ENCODE measurements at places on chromosomes 5 and 9. TPM values are rescaled to one million over a fixed set of nuclear protein-coding genes. Genes with fewer than 3 reads are reported as not detected.
A peak's percentile ranks its signal among the peaks of the same experiment; 100 is the strongest.

DNA sequence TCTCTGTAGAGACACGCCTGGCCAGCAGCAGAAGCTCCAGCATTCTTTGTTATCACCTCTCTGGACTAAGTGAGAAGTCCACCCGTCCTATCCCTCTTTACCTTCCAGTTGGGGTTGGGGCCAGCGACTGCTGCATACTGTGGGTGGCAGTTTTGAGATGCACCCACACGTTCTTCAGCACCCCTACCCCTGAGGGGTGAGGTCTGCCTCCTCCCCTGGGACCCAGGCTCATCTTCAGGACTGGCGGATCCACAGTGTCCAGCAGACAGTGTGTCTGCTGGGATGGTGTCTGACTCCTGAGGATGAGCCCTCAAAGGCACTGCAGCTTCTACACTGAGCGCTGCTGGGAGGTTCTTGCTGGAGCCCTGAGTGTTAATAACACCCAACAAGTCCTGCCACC is 78.8 kb downstream of the GADD45G start:
- DNase-seq, result no peak

GRCh38 chr9:97990259-97990658 is 7.1 kb downstream of the ANP32B start:
- DNase-seq, result no peak

DNA sequence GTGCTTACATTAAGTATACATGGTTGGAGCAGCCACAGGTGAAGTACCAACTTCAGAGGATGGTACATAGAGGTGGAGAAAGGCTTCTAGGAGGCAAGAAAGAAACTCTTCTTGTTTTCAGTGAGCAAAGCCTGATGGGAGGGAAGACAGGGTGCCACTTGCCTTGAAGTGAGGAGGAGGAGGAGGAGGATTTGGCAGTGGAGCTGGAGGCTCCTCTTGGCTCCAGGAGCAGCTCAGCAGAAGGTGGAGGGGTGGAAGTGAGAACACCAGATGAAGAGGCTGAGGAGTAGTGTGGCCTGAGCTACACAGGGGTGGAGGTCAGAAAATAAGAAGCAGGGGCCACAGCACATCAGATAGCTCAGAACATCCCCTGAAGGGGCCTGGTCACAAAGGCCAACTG is 91.1 kb upstream of the SHISAL2B start:
- no peak for DNase-seq

- DNase-seq, result no peak
Observed at GRCh38 chr5:107636555-107636954, 34.2 kb downstream of the EFNA5 start.

DNA sequence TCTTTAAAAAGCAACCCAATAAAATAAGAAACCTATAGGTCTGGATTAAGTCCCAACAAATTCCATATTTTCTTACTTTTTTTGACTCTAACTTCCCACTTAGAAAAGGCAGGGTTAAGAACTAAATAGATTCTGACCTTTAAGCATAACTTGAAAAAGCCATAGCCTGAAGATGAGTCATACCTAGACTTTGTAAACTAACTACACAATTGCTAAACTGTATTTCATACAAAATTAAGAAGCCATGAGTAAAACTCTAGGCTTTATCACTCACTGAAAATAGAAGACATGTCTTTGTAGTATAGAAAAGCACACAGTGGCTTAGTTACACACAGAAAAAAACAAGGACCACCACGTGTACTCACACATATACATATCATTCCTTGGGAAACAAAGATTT is 51.5 kb downstream of the MLLT3 start:
- no peak for DNase-seq

DNA sequence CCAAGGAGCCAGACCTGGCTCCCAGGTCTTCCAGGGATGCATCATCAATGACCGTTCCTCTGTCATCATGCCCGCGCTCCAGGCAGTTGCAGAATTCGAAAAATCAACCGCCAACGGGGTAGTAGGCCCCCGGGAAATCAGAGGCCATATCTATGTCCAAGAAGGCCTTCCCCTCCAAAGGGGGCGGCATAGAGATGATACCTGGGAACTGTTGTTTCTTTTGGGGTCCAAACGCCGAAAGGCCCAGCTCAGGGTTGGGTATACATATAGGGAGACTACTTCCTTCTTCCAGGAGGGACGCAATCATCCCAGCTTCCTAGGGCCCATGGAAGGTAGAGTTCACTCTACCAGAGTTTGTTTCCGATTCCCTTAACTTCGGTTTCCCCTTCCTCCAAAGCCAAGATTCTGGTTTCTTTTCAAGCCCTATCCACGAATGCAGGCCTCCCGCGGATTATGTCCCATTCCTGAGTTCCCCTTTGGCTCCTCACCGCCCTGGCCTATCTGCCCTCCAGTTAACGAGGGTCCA is 754 bp downstream of the DCAF12 start:
- DNase-seq, result no peak

DNA sequence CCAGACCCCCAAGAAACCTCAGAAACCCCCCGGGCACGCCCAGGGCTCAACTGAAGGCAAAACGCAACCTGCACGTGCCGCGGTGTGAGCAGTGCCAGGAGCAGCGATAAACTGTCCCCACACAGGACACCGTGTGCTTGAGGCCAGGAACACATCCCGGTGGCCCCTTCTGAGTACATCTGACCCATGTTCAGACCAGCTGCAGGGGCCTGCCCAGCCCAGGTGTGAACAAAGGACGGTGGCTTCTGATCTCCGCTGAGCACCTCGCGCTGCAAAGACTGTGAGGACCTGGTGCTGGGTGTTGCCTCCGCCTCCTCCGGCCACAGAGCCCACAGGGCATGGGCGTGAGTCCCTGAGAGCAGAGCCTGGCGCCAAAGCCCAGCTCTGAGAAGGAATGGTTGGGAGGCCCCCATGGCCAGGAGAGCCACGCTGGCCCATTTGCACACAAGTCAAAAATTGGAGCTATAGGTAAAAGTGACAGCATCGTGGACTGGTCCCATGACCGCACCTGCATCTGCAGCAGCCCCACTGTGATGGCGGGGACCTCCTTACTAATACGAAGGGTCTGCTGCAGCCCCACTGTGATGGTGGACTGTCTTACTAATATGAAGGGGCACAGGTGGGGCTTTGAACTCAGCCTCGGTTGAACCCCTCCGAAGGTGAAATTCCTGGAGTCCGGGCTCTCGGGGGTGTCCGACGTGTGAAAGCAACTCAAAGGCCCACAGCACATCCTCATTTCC is 31.5 kb downstream of the NDUFS6 start:
- no peak for DNase-seq

DNA sequence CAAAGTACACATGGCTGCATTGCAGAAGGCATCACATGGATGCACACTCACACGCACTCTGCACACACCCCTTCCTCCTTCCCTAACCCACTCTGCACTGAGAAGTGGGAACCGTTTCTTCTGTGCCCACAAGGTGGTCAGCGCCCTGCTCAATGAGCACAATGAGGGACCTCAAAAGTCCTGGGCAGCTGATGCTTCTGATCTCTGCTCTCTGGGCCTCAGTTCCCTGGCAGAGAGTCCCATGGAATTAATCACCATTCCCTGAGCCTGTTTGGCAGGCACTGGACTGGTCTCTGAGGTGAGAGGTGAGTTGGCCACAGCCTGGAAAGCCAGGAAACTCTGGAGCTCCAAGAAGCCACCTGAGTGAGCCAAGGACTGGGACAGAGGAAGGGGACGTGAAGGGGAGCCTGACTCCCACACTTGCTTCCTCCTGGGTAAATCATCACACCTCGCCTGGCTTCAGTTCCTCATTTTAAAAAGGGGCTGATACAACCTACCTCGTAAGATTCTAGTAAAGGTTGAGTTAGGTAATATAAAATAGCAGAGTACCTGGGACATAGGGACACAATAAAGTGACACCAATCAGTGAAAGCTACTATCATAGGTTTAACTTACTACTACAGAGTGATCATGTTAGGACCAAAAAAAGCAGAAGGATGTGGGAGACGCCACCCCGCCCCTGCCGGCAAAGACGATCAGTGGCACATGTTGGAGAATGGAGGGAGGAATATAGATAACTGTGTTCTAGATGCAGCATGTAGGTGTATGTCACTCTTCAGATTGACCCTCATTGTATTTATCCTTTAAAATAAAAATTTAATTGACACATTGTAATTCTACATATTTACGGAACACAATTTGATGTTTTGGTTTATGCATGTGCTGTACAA is 21.1 kb upstream of the IGFBPL1 start:
- DNase-seq, result no peak

- no peak for DNase-seq
Observed at GRCh38 chr5:141547488-141547887, 58.6 kb downstream of the PCDHGC5 start.

- no peak for DNase-seq
Observed at GRCh38 chr5:154702477-154702876, 52.7 kb upstream of the LARP1 start.

DNA sequence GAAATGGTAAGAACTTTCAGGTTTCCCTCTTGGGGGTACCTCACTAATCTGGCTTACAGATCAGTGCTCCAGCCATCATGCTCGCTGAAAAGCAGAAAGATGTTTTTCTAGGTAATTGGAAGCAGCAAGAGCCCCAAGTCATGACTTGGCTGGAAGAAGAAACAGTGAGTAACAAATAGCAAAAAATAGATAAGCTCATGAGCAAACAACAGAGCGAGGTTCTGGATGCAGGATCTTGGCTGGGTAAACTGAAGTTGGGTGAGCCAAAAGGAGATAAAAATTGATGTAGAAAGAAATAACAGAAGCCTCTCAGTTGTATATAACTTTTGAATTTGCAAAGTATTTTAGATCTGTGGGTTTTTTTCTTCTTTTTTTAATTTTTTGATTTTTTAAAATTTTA is 110.1 kb downstream of the INSYN2B start:
- no peak for DNase-seq

GRCh38 chr9:38259519-38260218 is 132.8 kb upstream of the ALDH1B1 start:
- DNase-seq, result no peak

DNA sequence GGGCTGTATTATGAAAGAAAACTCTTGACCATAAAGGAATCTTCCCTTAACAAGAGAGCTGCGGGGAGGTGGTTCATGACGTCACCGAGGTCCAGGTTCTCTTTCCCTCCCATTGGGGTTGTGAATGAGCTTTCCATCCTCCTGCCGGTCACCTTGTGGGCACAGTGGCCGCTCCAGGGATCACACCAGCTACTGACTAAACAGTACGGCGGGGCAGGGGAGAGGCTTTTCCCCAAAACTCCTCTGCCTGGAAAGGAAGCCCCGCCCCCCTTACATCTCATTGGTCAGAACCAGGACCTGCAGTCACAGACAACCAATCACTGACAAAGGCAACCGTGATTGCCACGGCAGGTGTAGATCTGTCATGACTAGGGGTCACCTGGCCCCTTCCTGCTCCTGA is 35.6 kb downstream of the ROR2 start:
- DNase-seq, result no peak

GRCh38 chr5:7221041-7221440 is 174.9 kb upstream of the ADCY2 start:
- no peak for DNase-seq

- peak; percentile 22 for DNase-seq
Observed at GRCh38 chr9:22147813-22148527, 138.9 kb upstream of the CDKN2B start.

GRCh38 chr9:437574-438001 is 222.9 kb downstream of the DOCK8 start:
- no peak for DNase-seq

The CLK4 gene
- 15.6 TPM for total RNA-seq

The SLC46A2 gene
- not detected for total RNA-seq

The FOXD4 gene
- total RNA-seq, result not detected

The CTSV gene
- total RNA-seq, result 0.20 TPM

The LRRC19 gene
- total RNA-seq, result not detected

The TLX3 gene
- not detected for total RNA-seq

The RNF20 gene
- total RNA-seq, result 39.7 TPM

The PCBD2 gene
- total RNA-seq, result 7.6 TPM

Data from activated naive CD8-positive, alpha-beta T cell treated with anti-CD3 and anti-CD28 coated beads for 36 hours (primary cell).